ENCODE measurements at places on chromosomes 2 and 18.

GRCh38 chr18:346600-346999 is 78.8 kb upstream of the THOC1 start:
- DNase-seq: no peak

DNA sequence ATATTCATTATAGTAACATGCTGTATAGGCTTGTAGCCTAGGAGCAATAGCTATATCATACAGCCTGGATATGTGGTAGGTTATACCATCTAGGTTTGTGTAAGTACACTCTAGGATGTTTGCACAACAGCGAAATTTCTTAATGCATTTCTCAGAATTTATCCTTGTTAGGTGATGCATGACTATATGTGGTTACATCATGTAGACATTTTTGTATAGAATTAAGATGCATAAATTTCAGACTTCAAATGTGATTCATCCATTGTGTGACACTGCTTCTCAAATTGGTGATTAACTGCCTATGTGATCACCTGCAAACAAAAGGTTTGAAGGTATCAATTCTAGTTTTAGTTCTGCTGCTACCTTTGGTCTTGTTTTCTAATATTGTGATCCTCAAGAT is 1787.0 kb upstream of the PIK3C3 start:
- DNase-seq: no peak

DNA sequence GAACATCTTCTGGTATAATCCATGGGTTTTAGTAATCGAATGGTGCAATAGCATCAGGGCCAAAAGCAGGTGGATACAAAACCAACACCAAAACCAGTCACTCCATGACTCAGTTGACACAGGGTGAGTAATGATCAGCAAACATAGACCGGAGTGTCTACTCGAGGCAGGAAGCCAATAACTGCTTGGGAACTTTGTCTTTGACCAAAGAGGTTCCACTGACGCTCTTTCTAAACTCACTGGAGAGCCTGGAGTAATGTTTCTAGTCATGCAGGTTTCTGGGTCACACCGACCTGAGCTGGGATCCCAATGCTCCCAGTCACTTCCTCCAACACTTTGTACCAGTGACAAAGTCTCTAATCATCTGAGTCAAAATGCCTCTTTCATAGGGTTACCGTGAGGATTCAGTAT is 30.9 kb downstream of the MREG start:
- DNase-seq: no peak

DNA sequence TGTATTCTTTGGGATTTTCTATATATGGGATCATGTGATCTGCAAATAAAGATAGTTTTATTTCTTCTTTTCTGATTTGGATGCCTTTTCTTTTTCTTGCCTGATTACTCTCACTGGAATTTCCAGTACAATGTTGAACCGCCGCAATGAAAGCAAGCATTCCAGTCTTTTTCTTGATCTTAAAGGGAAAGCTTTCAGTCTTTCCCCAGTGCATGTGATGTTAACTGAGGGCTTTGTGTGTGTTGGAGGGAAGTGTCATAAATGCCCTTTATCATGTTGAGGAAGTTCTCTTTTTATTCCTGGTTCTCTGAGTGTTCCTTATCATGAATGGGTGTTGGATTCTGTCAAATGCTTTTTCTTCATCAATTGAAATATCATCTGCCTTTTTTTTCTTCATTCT is 16.9 kb upstream of the CYBRD1 start:
- DNase-seq: no peak

GRCh38 chr2:16218161-16218560 is 277.8 kb downstream of the MYCN start:
- no peak for DNase-seq

DNA sequence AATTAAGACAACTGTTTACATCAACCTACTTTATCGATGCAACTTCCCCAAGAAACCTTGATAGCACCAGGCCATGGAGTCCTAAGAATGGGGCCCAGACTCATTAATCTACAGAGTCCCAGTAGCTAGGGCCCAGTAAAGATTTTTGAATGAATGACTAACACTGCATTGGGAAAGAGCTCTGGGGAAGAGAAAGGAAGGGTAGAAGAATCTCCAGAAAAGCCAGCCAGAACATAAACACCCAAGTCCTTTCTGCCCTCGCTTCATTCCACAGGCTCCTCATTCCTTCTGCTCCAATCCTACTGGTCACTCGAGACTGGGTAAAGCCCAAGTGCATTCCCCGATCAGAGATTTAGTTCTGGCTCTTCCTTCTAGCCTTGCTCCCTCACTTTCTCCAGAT is 44.3 kb downstream of the CYRIA start:
- no peak for DNase-seq

DNA sequence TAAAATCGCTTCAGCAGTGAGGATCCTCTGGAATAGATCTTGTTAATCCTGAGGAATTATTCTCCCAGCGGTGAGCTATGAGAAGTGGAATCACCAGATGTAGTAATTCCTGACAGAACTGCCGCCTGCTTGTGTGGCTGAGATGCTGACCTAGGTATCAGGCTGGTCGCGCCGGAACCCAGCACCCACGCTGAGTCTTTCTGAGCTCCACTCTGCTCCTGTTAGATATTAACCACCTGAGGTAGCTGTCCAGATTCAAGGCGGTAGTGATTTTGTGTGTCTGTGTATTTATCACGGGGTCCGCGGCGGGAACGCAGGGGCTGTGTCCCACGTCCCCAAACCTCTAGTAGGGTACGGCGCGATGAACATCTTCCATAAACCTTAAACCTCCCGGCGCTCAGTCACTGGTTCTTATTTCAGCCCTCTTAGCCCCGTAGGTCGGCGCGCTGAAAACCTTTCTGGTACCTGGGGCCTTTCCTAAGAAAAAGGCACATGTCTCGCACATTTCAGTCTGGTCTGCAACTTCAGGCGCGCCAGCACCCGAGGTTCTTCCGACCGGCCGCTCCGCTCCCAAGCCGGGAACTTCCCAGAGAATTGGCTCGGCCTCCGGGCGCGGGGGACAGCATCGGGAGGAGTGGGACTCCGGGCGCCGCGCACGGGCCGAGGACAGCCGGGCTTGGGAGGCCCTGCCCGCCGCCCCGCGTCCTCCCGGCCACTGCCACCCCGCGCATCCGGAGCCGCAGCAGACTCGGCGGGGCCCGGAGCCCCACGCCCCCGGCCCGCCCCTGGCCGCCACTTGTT is 542 bp upstream of the CNNM3 start:
- DNase-seq: no peak

DNA sequence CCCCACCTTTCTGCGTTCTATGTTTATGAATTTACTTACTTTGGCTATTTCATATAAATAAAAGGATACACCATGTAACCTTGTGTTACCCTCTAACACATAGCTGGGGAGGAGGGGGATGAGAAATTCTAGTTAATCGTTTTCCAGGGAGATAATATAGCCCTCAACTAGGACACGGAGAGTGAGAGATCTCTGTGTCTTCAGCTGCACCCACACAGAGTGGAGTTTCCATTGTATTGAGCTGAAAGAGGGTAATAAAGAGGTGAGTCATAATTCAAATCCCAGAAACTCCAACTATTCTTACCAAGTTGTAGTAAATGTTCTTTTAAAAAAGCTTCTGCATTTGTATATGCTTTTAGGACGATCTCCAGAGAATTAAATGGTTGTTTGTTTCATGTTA is 110.1 kb upstream of the SULT1C3 start:
- no peak for DNase-seq

DNA sequence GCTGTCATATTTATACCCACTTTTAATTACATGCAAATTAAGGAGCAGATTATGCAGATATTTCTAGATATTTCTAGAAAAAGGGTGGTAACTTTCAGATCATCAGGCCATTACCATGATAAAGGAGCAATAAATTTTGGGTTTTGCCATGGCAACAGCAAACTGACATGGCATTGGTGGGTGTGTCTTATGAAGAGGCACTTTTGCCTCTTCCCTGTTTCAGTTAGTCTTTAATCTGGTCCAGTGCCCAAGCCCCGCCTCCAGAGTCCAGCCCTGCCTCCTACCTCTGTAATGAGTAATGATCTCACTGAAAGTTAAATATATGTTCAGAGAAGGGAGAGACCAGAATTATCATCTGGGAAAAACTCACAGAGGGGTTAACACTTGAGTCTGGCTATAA is 124.8 kb downstream of the SCG2 start:
- DNase-seq: no peak

GRCh38 chr2:201936817-201937216 is 96.8 kb upstream of the FZD7 start:
- no peak for DNase-seq

- no peak for DNase-seq
Observed at GRCh38 chr2:217279556-217279955, 419.7 kb upstream of the TNP1 start.

DNA sequence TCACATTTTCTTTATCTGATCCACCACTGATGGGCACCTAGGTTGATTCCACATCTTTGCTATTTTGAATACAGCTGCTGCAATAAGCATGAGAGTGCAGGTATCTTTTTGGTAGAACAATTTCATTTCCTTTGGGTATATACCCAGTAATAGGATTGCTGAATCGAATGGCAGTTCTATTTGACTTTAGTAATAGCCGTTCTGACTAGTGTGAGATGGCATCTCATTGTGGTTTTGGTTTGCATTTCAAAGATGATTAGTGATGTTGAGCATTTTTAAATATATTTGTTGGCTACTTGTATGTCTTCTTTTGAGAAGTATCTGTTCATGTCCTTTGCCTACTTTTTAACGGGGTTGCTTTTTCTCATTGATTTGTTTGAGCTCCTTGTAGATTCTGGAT is 72.3 kb downstream of the CCDC138 start:
- no peak for DNase-seq

GRCh38 chr18:37450434-37451132 is 115.0 kb downstream of the CELF4 start:
- DNase-seq: no peak

DNA sequence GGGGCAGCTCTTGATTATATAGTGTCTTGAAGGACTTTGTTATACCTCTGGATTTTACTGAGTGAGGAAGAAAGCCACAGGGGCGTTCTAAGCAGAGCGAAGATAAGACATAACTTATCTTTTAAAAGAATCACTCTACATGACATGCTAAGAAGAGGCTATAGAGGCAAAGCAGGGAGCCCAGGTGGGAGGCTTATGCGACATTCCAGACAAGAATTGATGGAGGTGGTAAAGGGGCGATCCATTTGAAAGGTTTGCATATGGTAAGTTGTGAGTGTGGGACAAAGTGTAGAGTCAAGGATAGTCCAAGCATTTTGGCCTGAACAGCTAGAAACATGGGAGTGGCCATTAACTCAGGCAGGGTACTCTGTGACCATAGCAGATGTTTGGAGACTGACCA is 49.8 kb downstream of the LYPD6 start:
- DNase-seq: no peak

DNA sequence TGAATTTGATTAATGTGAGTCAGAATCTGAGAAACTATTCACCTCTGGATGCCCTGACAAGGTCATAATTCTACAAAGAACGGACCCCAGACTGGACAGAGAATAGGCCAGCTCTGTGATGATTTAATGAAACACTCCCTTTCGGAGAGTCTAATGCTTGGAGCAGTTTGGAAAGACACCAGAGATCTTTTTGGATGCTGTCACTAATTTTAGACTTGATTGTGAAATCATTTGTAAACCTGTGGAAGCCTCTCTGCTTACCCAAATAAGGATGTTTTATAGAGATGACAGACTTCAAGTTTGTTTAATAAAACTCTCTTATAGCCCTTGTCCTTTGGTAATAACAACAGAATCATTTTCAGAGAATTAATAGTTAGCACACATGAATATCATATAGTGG is 83.5 kb downstream of the MYL12B start:
- DNase-seq: no peak

- no peak for DNase-seq
Observed at GRCh38 chr18:3790703-3791102, 340.7 kb downstream of the TGIF1 start.

DNA sequence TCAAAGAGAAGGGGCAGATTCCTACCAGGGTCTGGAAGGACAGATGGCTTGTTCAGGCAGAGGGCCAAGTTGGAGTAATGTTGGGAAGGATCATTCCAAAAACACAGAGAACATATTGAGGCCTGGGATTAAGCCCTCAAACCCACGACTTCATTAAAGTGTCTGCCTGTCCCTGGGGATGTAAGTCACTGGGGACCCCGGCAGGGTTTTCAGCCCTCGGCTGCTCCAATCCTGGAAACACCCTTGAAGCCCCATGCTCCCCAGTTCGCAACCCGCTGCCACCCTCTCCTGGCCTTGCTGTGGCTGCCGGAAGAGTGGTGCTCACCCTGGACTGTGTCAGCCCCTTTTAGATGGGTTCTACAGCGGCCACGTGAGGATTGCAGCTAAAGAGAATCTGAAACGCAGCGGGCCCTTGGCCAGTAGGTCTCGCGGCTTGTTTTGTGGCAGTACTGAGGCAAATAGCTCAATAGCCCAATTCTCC is 79.9 kb downstream of the EPAS1 start:
- no peak for DNase-seq

GRCh38 chr2:181462033-181462432 is 4.8 kb downstream of the ITGA4 start:
- DNase-seq: no peak

- DNase-seq: no peak
Observed at GRCh38 chr18:63987743-63988142, 17.9 kb downstream of the SERPINB8 start.
